Fibroblast of gingiva (primary cell): ENCODE measurements at places on chromosomes 7 and 10.

- DNase-seq = no peak
These were observed 608 bp downstream of the ACHE start for GRCh38 chr7:100894860-100895700.

GRCh38 chr7:46100521-46100920, 179.4 kb upstream of the IGFBP3 start:
- DNase-seq = no peak

DNA sequence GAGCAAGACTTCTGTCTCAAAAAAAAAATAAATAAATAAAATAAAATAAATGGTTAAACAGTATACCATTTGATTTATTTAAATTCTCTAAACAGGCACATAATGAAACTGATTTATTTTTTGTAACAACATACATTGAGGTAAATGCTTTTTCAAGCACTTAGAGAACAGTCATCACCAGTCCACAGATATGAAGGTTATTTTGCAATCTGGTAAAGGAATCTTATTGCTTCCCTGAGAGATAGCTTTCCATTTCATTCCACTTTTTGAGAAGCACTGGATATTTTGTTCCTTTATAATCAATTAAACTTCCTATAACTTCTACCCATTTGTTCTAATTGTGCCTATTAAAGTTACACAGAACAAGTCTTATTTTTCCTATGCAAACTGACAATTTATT, 5.2 kb downstream of the CEP55 start:
- DNase-seq = no peak

DNA sequence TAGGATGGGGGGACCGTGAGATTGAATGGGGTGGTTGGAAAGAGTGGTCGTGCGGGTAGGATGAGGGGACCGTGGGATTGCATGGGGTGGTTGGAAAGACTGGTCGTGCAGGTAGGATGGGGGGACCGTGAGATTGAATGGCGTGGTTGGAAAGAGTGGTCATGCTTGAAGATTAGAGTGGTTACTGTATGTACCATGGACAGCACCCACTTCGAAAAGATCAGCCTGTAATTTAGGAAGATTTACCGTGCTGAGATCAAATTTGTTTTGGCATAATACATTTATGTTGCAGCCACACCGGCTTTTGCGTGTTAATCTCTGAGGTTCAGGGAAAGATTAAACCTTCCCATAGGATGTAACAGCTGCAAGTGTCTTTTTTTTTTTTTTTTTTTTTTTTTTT, 495.2 kb upstream of the ADARB2 start:
- no peak for DNase-seq

- no peak for DNase-seq
These were observed 79.9 kb upstream of the ANLN start for GRCh38 chr7:36309716-36310115.

GRCh38 chr10:22379059-22379458, 33.8 kb downstream of the SPAG6 start:
- no peak for DNase-seq
